ENCODE measurements at places on chromosomes 1 and 21.

GRCh38 chr1:110360431-110360830 is 21.3 kb downstream of the RBM15 start:
- DNase-seq, result no peak
- peaks cover 9% of the 10 kb centered on the region for H3K4me1 ChIP-seq
- no peak overlapping the region for H3K27ac ChIP-seq
- H3K36me3 ChIP-seq, result peaks cover 15% of the 10 kb centered on the region
- no peaks in the 10 kb centered on the region for H3K27me3 ChIP-seq

GRCh38 chr1:42150651-42151050 is 2.6 kb upstream of the GUCA2B start:
- H3K4me3 ChIP-seq, result no peak overlapping the region
- H3K4me1 ChIP-seq, result no peaks in the 10 kb centered on the region

DNA sequence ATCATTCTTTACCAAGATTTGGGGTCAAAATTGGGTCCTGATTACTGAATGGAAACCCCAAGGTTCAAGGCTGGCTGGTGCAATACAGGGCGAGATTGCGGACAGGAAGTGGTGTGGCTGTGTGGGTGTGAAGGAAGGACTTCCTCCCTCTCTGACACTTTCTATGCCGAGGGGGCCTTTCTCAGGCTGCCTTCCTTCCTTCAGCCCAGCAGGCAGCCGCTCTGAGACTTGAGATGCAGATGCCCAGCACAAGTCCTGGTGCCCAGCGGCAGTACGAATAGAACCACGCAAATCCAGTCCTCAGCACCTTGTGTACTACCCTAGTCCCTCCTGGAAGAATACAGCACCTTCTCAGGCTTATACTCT is 16.3 kb downstream of the BATF3 start:
- DNase-seq, result peak; percentile 69
- no peaks in the 10 kb centered on the region for H3K27me3 ChIP-seq
- H3K4me1 ChIP-seq, result peaks cover 23% of the 10 kb centered on the region
- H3K36me3 ChIP-seq, result no peaks in the 10 kb centered on the region

DNA sequence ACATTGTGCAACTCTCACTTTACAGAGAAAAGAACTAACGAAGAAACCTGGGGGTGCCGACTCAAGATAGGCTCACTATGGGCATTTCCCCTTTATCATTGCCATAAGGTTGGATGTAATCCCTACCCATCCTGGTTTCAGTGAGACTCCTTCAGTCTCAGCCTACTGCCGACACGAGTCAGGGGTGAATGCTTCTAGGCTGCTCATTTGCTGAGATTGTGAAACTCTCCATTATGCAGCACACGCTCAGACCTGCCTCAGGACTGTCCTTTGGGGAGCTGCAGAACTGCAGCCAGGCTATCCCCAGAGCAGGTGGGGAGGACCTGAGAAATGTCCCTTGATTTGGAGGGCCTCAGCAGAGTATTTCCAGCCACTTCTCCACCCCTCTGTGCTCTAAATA is 22.2 kb downstream of the TSHB start:
- H3K27me3 ChIP-seq, result peaks cover 2% of the 10 kb centered on the region
- no peaks in the 10 kb centered on the region for H3K4me1 ChIP-seq
- DNase-seq, result no peak
- no peaks in the 10 kb centered on the region for H3K36me3 ChIP-seq
- H3K27ac ChIP-seq, result no peak overlapping the region

DNA sequence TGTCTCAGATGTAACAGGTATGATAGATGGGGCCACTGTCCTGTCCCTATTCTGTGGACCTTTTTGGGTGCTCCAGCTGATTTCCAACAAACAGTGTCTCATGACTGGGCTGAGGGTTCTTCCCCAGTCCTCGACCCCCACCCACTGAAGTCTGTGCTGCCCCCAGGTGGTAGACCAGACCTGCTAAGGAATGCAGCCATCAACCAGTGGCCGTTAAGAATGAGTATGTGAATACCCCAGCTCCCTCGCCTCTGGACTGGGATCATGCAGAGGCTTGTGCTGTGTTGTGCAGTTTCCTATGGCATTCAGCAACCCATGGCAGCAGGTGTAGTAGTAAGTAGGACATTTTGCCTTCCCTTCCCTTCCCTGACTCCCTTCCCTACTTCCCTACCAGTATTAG is 183.1 kb upstream of the KAZN start:
- DNase-seq, result no peak
- H3K27ac ChIP-seq, result no peak overlapping the region
- no peaks in the 10 kb centered on the region for H3K27me3 ChIP-seq
- H3K4me3 ChIP-seq, result no peak overlapping the region

DNA sequence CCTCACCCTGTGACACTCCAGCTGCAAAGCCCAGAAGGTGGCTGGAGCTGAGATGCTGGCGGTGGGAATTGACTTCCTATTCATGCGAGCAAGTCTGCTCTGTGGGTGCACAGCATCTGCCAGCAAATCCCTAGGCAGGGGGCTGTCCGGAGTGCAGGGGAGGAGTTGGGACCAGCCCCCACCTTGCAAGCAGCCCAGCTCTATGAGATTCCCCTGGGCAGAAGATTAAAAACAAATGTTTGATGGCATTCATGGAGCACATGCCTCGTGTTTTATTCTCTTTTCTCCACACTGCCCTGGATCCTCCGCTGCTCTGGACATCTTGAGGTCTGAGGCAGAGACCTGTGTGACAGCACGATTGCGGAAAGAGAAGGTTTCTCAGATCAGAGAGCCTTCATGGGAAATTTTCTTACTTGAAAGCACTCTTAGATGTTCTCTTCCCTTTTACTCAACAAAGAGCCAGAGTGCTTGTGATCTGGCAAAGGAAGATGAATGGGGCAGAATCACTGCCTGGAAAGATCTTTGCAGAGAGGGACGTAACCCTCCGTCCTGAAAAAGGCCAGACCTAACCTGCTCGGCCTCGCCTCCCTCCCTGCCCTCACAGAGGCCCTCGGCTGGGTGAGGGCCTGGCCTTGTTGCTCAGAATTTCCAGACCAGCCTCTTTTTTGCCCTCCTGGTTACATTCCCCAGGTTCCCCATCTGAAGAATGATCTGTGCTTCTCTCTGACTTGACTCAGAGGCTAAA is 597.1 kb downstream of the KIF26B start:
- no peaks in the 10 kb centered on the region for H3K4me1 ChIP-seq
- no peak overlapping the region for H3K4me3 ChIP-seq
- no peak overlapping the region for H3K27ac ChIP-seq
- no peak for DNase-seq

- DNase-seq, result no peak
- no peaks in the 10 kb centered on the region for H3K36me3 ChIP-seq
- no peaks in the 10 kb centered on the region for H3K4me1 ChIP-seq
- no peak overlapping the region for H3K4me3 ChIP-seq
- H3K27me3 ChIP-seq, result no peaks in the 10 kb centered on the region
Observed at GRCh38 chr1:199619223-199619622, 408.3 kb upstream of the NR5A2 start.

- H3K4me3 ChIP-seq, result no peak overlapping the region
- H3K27me3 ChIP-seq, result no peaks in the 10 kb centered on the region
- H3K4me1 ChIP-seq, result peaks cover 48% of the 10 kb centered on the region
Observed at GRCh38 chr1:32182060-32182459, 2.6 kb downstream of the TXLNA start.

DNA sequence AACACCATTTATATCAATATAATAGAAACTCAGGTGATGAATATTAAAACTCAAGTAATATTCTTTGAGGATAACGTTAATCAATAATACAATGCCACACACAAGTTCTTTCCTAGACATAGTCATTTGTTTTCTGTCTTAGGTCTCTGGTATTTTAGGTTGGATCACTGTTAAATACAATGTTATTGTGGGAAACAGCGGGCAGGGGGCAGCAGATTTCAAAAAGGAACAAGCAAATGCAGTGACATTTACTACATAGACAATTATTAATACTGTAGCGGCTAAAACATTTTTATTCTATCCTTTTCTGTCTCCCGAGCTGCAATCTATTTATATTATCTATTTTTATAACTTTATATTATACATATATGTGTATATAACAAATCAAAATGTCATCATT is 186.4 kb upstream of the ZNHIT6 start:
- H3K36me3 ChIP-seq, result no peaks in the 10 kb centered on the region
- no peaks in the 10 kb centered on the region for H3K27me3 ChIP-seq

DNA sequence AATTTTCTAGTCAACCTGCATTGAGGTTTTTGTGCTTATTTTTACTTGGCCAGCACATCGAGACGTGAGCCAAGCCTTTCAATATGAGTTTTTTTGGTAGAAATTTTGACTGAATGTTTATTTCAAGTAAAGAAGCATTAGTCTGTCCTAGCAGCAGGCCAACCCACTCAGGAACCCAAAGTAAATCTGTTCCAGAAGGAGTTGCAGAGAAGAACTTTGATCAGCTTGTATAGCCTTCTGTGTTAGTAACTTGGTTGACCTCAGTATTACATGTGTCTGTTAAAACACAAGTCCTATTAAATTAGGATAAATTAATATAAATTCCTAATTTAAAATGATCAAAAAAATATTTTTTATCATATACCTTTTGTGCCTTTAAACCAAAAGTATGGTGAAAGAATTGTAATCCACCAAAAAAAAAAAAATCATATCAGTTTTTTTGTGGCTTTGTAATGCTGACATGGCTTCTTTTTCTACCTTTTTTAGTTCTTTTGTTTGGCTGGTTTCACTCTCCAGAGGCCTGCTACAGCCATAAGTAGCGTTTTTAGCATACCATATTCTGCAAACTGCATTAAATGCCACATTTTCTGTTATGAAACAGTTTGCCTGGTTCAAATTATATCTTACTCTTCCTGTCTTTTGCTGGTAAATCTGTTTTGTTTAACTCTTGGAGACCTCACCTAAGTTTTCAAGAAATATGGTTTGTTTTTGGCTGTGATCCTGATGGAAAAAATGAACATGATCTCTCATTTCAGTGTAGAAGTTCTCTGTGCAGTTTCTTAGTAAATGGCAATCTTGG is 39.5 kb downstream of the ATF6 start:
- DNase-seq, result no peak
- H3K36me3 ChIP-seq, result peaks cover 45% of the 10 kb centered on the region
- no peak overlapping the region for H3K27ac ChIP-seq
- H3K4me1 ChIP-seq, result no peaks in the 10 kb centered on the region
- H3K27me3 ChIP-seq, result no peaks in the 10 kb centered on the region

- H3K27ac ChIP-seq, result no peak overlapping the region
- DNase-seq, result no peak
- no peaks in the 10 kb centered on the region for H3K27me3 ChIP-seq
Observed at GRCh38 chr1:192151176-192151575, 7.1 kb upstream of the RGS18 start.

DNA sequence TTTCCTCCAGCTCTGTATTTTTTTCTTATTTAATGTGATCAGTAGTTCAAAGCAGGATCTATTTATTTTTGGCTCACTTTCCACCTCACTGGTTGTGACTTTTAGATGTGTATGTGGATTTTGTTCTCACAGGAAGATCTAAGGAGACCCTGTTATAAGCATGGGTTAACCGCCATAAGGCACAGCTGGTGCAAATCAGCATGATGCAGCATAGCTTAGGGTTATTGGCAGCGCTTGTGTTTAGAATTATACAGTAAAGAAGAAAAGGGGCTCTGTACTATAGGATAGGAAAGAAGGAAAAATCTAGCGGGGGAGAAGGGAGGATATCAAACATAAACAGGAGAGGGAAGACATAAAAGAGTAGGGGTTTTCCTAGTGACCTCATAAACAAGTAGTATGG is 26.9 kb upstream of the RGL1 start:
- H3K4me1 ChIP-seq, result no peaks in the 10 kb centered on the region
- H3K4me3 ChIP-seq, result no peak overlapping the region
- no peak overlapping the region for H3K27ac ChIP-seq
- no peak for DNase-seq

DNA sequence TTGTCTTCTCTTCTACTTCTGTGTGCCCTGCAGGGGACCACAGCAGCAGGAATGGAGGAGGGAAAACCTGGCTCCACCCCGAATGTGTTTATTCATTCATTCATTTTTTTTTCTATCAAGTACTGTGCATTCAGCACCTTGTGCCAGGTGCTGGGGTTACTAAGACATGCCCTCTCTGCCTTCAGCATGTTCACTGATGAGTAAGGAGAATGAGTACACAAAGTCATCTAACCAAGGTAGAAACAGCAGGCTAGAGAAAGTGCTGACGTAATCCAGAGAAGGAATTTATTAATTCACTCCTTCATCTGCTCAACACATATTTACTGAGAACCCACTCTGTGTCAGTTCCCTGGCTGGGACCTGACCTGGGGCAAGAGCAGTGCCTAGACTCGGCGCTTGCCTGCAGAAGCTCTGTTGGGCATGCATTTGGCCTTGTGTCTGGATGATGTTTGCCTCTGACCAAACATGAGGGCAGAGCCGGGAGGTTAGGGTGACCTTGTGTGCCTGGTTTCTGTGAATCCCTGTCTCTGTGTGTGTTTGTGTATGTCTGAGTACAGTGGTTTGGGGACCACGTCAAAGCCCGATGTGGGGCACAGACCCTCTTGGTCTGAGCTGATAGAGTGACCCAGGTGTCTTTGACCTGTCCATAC is 3.3 kb upstream of the MYOG start:
- no peak overlapping the region for H3K27ac ChIP-seq
- H3K36me3 ChIP-seq, result no peaks in the 10 kb centered on the region
- H3K27me3 ChIP-seq, result no peaks in the 10 kb centered on the region
- no peak for DNase-seq

- no peak for DNase-seq
- no peak overlapping the region for H3K4me3 ChIP-seq
- H3K27ac ChIP-seq, result no peak overlapping the region
- H3K27me3 ChIP-seq, result peaks cover 2% of the 10 kb centered on the region
Observed at GRCh38 chr1:183246436-183246835, 60.4 kb downstream of the LAMC2 start.

GRCh38 chr1:58874757-58875755 is 91.2 kb upstream of the JUN start:
- no peak overlapping the region for H3K4me3 ChIP-seq
- no peak for DNase-seq
- H3K27ac ChIP-seq, result no peak overlapping the region
- peaks cover 2% of the 10 kb centered on the region for H3K27me3 ChIP-seq

DNA sequence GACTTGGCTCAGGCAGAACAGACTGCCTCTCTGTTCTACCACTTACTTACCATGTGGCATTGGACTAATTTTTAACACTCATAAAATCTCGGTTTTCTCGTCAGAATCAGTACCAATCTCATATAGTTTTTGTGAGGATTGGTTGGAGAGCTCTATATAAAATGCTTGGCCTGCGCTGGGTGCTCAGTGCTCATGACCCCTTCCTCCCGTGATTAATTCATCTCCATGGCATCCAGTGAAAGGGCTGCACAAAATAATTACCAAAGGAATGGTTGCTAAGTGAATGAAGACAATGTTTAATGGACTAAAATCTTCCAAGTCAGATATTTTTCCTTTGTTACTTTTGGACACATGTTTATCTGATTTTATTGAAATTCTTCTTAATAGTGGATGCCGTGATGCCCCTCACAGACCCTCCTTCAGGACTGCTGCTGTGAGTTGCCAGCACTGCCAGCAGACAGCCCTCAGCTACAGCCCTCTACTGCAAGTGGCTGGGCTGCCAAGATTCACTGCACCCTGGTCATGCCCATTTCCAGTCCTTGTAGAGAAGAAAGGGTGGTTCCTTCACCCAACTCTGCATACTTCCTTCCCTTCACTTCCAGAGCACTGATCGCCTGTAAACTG is 436.5 kb downstream of the LMO4 start:
- H3K4me3 ChIP-seq, result no peak overlapping the region
- H3K27ac ChIP-seq, result no peak overlapping the region
- no peak for DNase-seq
- H3K4me1 ChIP-seq, result no peaks in the 10 kb centered on the region

- H3K36me3 ChIP-seq, result peaks cover 76% of the 10 kb centered on the region
- no peaks in the 10 kb centered on the region for H3K4me1 ChIP-seq
- H3K27ac ChIP-seq, result no peak overlapping the region
- no peaks in the 10 kb centered on the region for H3K27me3 ChIP-seq
- no peak overlapping the region for H3K4me3 ChIP-seq
Observed at GRCh38 chr1:241499910-241500309, 19.6 kb downstream of the FH start.
